GM04504 (cell line): ENCODE measurements at places on chromosomes 4 and X.

- peak; percentile 26 for DNase-seq
Measured at GRCh38 chr4:187602339-187603092, 393.1 kb upstream of the ZFP42 start.

- DNase-seq, result no peak
Measured at GRCh38 chrX:40153345-40154249, 55.8 kb upstream of the BCOR start.

GRCh38 chr4:173218411-173219125 lies 50.0 kb downstream of the GALNT7 start:
- peak; percentile 46 for DNase-seq

DNA sequence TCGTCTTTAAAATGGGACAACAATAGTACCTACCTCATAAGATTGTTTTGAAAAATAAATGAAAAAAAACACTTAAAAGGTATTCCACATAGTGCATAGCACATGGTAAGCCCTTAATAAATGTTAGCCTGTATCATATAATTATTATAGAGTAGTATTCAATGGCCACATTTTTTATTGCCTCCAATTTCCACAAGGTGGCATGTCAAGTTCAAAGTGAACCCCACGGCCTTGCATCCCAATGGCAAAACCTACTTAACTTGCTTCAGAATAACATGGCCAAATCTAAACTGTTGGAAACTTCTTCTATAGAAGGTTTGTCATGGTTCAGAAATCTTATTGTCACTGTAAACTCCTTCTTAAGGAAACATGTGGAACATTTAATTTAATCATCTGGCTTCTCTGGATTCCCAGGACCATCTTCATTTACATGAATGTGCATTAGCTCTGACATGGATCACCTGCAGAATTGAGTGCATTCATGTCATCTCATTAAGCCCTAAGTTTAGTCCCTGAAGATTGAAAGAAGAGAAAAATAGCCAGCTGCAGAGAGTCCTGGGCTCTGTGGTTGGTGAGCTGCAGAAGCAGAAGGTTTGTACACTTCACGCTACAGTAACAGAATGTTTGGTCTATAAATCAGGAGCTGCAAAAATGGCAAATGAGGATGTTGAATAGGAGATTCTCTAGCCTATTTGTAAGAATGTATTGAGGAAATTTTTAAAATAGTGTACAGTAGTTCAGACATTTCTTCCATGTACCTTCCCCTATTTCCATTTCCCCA lies 61.0 kb downstream of the ANXA3 start:
- peak; percentile 32 for DNase-seq

DNA sequence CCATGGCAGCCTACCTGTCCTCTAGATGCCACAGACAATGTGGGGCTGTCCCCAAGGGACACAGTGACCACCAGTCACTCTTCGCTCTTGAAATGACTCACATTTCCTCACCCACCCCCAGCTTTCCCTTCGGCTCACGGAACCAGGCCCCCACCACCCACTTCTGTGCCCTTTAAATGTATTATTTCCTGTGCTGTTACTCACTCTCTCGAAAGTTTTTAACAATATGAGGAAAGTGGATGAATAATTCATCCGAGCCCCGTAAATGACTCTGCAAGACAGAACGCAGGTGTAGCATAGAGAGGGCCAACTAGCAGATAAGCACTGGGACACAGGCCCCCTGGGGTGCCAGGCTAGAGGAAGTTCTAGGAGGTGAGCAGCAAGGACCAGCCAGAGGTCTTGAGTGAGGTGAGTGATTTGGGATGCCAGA lies 179.5 kb upstream of the TBL1X start:
- DNase-seq, result no peak

GRCh38 chr4:92234393-92235176 lies 69.2 kb upstream of the GRID2 start:
- peak; percentile 90 for DNase-seq
